Stimulated activated CD4-positive, alpha-beta T cell treated with anti-CD3 and anti-CD28 coated beads, Interleukin-4, amount 100 ng/mL, for 1 hour (primary cell): ENCODE measurements at places on chromosomes 2 and 18.
A peak's percentile ranks its signal among the peaks of the same experiment; 100 is the strongest.

DNA sequence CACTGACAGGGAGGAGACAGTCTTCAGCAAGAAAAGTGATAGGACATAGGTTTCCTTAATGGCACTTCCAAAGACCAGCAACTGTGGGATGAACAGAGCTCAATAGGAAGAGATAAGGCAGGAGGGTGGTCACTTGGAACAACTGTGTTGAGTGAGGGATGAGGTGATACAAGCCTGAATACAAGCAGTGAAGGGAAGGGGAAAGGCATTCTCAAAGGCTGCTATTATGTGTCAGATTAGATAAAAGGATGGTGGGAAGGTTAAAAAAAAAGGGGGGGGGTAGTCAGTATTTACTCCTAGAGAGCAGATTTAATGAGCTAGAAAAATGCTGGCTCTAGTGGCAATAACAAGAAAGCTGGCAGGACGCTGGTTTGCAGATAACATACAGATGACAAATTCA is 25.7 kb downstream of the CCBE1 start:
- DNase-seq: no peak

DNA sequence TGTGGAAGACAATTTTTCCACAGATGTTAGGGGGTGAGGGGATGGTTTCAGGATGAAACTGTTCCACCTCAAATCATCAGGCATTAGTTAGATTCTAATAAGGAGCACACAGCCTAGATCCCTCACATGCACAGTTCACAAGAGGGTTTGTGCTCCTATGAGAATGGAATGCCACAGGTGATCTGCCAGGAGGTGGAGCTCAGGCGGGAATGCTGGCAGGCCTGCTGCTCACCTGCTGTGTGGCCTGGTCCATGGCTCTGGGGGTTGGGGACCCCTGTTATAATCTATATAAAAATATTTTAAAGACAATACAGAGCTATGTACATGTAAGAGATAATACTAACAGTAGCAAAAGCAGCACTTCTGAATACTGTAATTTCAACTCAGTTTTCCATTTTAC is 19.2 kb downstream of the CWC22 start:
- DNase-seq: no peak

- DNase-seq: no peak
These were observed 162.3 kb upstream of the TRIB2 start for GRCh38 chr2:12554224-12555011.

GRCh38 chr18:70781860-70782453 is 493.1 kb downstream of the SOCS6 start:
- peak; percentile 47 for DNase-seq

- no peak for DNase-seq
These were observed 8.5 kb downstream of the ZNF2 start for GRCh38 chr2:95174031-95174542.

DNA sequence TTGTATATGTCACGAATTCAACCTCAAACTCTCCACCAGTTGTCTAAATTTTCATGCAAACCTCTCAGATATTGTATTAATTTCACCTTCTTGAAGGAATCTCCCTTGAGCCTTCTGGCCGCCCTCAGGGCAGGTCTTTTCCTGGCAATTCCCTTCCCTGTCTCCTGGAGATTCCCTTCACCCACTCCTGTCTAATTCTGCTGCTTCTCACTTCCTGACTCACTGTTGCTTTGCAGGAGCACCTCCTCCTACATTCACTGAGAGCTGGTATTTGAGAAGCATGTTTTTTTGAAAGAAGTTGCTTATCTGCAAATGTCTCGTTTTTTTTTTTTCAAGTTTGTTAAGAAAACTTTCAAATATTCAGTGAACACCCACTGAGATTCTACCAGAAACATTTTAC is 79.9 kb upstream of the OTOS start:
- no peak for DNase-seq

GRCh38 chr2:96501886-96502810 is 3.0 kb downstream of the NEURL3 start:
- DNase-seq: no peak

DNA sequence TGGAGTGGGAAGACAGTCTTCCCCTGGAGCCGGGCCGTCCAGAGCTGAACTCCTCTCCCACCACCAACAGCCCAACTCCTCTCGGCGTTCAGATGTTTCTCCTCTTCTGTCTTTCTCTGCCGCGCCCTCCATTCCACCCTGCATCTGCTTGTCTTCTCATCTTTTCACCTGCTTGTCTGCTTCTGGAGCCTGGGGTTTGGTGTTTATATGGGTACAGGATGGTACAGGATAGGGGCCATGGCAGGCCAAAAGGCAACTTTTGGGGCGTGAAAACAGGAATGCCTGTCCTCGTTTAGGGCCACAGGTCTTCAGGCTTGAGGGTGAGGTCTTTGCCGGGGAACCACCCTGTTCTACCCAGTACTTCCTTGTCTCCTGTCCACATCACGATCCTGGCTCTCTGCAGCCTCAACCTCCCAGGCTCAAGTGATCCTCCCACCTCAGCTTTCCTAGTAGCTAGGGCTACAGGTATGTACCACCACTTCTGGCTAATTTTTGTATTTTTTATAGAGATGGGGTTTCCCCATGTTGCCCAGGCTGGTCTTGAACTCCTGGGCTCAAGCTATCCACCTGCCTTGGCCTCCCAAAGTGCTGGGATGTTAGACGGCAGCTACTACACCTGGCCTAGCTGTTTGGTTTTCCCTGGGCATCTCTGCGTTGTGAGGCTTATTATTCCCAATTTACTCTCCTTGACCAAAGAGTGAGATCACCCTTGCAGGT is 60.8 kb upstream of the REL start:
- DNase-seq: no peak

- DNase-seq: no peak
These were observed 10.2 kb downstream of the CATIP start for GRCh38 chr2:218366621-218367414.

GRCh38 chr2:86195808-86196387 is 636 bp upstream of the IMMT start:
- DNase-seq: no peak

GRCh38 chr18:28176698-28176947 is 307 bp downstream of the CDH2 start:
- DNase-seq: no peak

- DNase-seq: no peak
These were observed 277.9 kb upstream of the HS6ST1 start for GRCh38 chr2:128596396-128597120.

GRCh38 chr18:9743200-9744016 is 35.3 kb downstream of the RAB31 start:
- no peak for DNase-seq

DNA sequence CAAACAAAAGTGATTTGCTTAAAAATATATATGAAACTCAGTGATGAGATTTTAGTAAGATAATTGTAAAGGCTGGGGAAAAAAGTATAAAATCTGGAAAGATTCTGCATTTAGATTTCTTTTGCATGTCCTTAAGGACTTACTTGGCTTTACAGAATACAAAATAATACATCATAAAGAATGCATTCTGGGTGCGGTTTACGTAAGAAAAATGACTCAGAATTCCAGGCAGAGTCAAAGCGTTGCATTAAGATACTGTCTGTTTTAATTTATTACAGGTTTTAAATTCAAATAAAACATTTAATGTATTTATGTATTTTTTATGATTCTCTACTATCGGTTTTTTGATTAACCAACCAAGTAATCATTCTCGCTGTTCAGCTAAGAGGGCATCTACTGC is 178.0 kb downstream of the SH3BP4 start:
- DNase-seq: no peak
